ENCODE measurements at places on chromosomes 4 and X.

- peak; percentile 1 for DNase-seq
Observed at GRCh38 chrX:3699821-3700381, 13.5 kb downstream of the PRKX start.

- no peak for DNase-seq
Observed at GRCh38 chrX:151538190-151539122, 25.0 kb upstream of the PASD1 start.

DNA sequence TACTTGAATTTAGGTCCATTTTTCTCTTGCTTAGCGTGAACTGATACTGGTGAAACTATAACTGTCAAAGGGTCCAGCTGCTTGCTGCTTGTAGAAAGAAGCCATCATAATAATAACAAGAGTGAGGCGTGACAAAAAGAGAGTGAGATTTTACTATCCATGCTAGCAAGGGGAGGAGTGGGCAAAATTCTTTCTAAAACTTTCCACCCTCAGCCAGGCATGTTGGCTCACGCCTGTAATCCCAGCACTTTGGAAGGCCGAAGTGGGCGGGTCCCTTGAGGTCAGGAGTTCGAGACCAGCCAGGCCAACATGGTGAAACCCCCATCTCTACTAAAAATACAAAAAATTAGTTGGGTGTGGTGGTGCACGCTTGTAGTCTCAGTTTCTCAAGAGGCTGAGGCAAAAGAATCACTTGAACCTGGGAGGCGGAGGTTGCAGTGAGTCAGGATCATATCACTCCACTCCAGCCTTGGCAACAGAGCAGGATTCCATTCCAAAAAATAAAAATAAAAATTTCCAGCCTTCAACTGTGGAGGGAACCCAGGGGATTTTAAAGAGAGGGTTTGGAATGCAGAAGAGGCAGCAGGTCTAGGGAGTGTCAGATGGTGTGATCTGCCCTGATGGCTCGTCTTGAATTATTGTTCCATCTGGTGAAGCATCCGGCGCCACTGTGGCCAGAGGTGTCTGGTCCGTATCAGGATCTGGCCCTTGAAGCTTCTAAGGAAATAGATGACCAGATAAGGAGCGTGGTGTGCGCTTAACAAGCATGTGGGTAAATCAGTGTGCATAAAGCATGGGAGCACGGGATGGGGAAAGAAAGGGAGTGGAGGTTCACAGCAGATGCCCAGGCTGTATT, 51.8 kb downstream of the LRP2BP start:
- no peak for DNase-seq

GRCh38 chrX:24619647-24620046, 27.5 kb downstream of the PCYT1B start:
- peak; percentile 59 for DNase-seq

- peak; percentile 96 for DNase-seq
Observed at GRCh38 chrX:69323786-69324720, 158.8 kb upstream of the PJA1 start.

- peak; percentile 55 for DNase-seq
Observed at GRCh38 chrX:84046403-84046984, 141.5 kb downstream of the RPS6KA6 start.

DNA sequence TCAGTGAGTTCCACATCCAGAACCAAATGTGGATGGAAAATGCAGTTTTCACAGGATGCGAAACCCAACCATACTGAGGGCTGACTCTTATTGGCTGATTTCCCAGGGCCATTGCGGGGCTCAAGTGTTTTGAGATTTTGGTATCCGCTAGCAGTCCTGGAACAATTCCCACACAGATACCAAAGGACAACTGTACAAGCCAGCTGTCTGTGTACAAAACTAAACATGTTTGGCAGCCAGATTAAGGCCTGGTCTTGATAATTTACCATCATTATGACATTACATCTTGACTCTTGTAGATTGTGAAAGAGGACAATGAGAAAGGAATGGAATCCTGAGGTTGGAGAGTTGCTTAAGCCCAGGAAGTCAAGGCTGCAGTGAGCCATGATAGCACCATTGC, 121.9 kb downstream of the DKK2 start:
- no peak for DNase-seq

GRCh38 chrX:125132274-125132673, 187.4 kb upstream of the TEX13C start:
- DNase-seq = peak; percentile 43
